ENCODE measurements at places on chromosomes 4 and X.

- DNase-seq, result no peak
Observed at GRCh38 chr4:47538825-47539154, 53.7 kb downstream of the ATP10D start.

- no peak for DNase-seq
Observed at GRCh38 chr4:103996064-103996463, 276.3 kb upstream of the TACR3 start.

- DNase-seq, result no peak
Observed at GRCh38 chr4:52651996-52652672, 7.0 kb downstream of the USP46 start.

GRCh38 chr4:91830681-91831395 is 472.9 kb upstream of the GRID2 start:
- no peak for DNase-seq

- no peak for DNase-seq
Observed at GRCh38 chrX:71846429-71846828, 64.2 kb upstream of the NHSL2 start.

GRCh38 chrX:43744284-43744683 is 88.2 kb downstream of the MAOA start:
- DNase-seq, result no peak

All from stimulated activated CD8-positive, alpha-beta memory T cell treated with anti-CD3 and anti-CD28 coated beads, Interleukin-7, amount 100 ng/mL, for 48 hours (primary cell).